ENCODE measurements at places on chromosomes 5 and 9.

DNA sequence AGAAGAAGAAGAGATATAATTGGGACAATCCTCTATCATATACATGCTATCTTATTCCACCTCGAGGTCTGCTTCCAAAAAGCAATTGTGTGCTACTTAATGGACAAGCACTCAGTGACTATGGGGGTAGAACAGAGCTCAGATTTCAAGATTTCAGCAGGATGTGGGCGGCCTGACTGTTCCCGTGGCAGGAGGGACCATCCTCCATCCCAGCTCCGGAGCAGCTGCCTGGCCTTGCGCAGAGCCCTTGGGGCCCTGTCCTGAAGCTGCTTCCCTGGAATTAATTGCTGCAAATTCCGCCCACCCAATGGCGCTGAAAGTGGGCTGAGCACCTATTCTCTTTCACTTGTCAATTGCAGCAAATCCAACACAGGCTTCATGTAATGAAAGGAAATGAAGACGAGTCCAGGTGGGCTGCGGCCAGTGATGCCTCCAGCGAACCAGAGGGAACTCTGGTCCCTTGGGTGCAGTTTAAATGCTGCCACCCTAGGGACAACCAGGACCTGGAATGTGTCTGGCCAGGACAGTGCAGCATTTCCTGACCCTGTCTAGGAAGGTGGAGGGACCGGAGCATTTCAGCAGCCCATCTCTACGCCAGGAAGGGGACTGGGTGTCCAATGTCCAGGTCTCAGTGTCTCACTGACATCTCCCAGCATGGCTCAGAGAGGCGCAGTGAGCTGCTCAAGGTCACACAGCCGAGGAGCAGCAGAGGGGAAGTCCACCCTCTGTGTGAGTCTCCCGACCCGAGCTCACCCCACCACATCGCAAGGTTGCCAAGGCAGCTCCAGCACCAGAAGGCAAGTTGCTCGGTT lies 50.5 kb upstream of the FCN1 start:
- DNase-seq: no peak

- DNase-seq: no peak
Measured at GRCh38 chr5:92640340-92640739, 940.7 kb downstream of the NR2F1-AS1 start.

DNA sequence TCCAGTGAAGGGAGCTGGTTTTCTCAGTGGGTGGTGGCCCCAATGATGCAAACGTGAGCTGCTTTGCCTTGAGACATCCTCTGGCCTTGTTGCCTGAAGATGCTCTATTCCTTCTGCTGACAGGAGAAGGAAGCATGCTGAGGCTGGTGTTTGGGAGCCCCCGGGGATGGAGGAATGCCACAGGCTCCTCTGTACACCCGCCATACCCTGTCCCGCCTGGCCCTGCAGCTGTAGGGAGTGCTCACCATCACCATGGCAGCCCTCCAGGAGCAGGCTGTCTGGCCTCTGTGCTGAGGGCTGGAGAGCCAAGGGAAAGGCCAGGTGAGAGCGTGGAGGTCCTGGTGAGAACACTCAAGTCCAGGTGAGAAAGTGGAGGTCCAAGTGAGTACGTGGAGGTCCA lies 134.4 kb downstream of the MRPL36 start:
- no peak for DNase-seq

- DNase-seq: no peak
Measured at GRCh38 chr5:39783756-39784421, 359.1 kb upstream of the DAB2 start.

- no peak for DNase-seq
Measured at GRCh38 chr9:76366275-76366674, 28.0 kb downstream of the RFK start.
